NCI-H510A treated with DMSO at 0.1 percent for 48 hours (cell line): ENCODE measurements at places on chromosomes 1 and 21.
A peak's percentile ranks its signal among the peaks of the same experiment; 100 is the strongest.

DNA sequence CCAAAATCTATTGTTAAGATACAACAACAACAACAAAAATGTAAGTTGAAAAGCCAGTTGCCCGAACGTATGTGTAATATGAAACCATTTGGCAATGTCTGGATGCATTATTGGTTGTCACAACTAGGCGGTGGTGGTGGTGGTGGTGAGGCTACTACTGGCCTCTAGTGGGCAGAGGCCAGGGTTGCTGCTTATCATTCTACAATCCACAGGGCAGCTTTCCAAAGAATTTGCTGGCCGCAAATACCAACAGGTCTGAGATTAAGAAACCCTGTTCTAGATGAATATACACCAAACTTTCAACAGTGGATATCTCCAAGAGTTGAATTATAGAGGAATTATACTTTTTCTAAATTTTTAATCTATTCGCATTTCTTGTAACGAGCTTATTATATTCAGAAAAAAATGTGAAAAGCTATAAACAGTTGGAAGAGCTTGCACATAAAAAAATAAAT is 26.8 kb upstream of the ZNF697 start:
- DNase-seq, result peak; percentile 73

DNA sequence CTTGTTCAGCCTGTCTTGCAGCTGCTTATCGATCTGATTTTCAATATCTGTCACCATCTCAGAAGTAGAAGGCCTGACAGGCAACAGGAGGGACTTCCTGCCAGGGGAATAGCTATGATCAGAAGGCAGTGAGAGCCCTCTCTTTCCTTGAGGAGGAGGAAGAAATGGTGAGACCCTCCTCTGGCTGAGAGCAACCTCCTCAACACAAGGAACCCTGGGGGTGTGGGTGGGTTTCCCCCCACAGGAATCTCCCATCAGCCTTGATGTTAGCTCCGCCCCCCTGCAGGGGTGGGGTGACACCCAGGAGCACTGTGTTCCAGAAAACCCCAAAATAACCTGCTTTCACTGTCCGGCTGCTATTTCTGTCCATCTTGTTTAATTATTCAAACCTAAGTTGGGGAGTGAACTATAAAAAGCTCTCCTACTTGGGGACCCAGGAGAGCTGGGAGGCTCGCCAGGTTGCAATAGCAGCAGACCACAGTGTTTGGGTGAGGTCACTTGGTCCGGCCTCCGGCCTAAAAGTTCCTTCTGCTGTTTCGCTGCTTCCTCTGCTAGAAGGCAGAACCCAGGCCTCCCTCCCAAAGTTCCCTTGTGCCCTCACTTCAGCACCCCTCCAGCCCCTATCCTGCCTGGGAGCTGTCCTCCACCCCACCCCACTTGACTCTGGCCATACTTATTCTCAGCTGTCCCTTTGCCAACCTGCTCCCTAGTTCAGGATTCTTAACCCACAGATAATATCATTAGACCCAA is 7.8 kb upstream of the MEF2D start:
- no peak for DNase-seq

DNA sequence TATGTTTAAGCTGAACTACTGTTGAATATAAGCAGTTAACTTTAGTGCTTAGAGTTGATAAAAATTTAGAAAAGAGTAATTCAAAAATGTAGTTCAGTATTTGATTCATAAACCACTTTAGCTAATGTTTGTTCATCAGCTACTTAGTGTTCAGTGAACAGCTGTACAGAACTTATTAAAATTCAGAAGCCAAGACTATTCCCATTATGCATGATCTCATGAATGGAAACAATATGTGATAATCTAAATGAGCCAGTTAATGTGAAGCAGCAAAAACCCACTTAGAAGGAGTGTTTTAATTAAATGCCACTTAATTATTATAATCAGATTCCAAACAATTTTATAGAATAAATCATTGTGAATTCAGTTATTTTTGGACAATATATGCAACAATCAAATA is 92.9 kb upstream of the NEGR1 start:
- no peak for DNase-seq

GRCh38 chr1:107328087-107328486 is 187.2 kb downstream of the NTNG1 start:
- no peak for DNase-seq
